ENCODE measurements at places on chromosomes 1 and 21.

DNA sequence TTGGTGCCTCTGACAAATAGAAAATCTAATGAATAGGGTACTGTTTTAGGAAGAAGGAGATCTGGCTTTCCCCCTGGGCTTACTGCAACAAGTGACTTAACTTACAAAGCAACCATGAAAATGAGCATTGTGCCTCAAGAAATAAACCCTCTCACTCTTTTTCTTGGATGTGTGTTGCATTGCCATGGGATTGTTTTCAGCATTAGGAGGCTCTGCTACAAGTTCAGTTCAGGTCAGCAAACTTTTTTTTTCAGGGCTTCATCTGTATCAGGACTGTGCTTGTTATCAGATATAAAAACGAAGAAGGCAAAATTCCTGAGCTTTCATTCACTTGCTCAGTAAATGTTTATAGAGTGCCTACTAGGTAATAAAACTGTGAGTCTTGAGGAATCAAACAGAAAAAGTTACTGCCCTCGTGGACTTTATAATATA lies 37.8 kb upstream of the DOCK7 start:
- DNase-seq, result peak; percentile 18

- no peak for DNase-seq
These were observed 112.5 kb downstream of the MATN1 start for GRCh38 chr1:30610917-30611316.

GRCh38 chr1:201551877-201552731 lies 13.2 kb downstream of the NAV1 start:
- DNase-seq, result peak; percentile 90

GRCh38 chr1:214120951-214121350 lies 133.2 kb downstream of the PROX1 start:
- DNase-seq, result no peak

GRCh38 chr21:16837321-16837720 lies 675.5 kb upstream of the CXADR start:
- DNase-seq, result peak; percentile 56

GRCh38 chr21:46168659-46169386 lies 13.4 kb upstream of the FTCD start:
- no peak for DNase-seq

DNA sequence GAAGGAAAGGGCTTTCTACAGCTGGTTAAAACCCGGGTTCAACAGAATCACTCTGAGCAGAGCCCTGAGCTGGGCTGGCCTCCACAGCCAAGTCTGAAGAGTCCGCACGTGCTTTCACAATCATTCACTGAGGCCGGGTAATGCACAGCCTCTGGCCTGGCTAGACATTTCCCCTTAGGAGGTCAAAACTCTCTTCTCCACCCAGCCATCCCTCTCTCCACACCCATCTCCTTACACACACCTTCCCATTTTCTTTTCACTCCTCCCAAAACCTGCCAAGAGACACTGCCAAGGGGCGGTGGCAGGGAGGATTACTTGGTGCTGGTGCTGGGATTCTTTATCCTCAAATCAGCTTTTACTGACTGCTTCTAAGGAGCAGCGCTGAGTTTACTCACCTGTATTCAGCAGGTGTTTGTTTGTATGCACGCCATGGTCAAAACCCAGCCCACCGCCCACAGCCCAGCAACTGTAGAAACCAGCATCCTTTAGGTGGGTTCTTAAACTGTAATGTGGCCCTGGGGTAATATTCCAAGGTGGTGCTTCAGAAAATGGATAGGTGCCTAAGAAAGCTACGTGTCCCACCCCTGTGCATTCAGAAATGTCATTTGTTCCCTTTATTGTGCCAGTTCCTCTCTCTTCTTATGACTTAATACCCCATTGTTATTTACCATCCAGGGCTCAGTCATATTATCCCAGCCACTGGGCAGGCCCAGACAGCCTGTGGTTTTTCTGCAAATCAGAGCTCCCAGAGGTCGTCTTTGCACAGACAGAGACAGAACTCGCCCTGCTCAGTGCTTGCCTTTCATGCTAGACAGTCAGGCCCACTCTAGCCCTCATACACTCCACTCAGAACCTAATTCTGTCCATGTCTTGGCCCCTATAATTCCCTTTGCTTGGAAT lies 80.2 kb downstream of the ADSS2 start:
- no peak for DNase-seq

DNA sequence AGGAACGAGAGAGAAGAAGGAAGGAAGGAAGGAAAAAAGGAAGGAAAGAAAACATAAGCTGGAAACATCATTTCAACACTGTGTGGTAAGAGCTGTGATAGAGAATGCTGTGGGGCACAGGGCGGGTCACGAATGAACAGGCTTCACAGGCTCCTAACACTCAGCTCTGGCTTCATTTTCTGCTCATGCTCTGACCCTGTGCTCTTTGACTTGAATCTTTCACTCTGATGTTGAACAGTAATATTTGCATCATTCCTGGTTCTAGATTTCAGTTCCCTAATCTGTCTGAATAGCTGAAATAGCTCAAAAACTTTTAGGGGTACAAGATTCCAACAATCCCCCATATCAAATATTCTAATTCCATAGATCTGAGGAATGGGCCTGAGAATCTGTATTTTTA lies 207.3 kb downstream of the LHX8 start:
- no peak for DNase-seq

GRCh38 chr1:61056573-61057439 lies 25.6 kb upstream of the NFIA start:
- peak; percentile 16 for DNase-seq

- no peak for DNase-seq
These were observed 825 bp downstream of the TMEM39B start for GRCh38 chr1:32073299-32074229.

DNA sequence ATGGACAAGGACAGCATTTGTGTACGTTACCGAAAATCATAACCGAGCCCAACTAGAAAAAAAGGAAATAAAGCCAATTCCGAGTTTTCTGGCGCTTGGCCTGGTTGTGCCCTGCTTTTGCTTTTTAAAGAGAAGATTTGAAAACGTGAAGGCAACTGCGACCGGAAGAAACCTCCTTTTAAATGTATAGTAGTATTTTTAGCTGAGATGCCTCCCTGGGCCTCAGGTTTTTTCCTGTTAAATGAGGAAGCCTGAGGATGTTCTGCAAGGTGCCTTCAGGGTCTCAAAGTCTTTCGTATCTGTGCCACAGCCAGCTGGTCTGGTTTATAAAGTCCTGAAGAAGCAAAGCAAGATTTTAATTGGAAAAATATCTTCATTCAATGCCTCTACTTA lies 371 bp upstream of the ODF2L start:
- DNase-seq, result no peak

DNA sequence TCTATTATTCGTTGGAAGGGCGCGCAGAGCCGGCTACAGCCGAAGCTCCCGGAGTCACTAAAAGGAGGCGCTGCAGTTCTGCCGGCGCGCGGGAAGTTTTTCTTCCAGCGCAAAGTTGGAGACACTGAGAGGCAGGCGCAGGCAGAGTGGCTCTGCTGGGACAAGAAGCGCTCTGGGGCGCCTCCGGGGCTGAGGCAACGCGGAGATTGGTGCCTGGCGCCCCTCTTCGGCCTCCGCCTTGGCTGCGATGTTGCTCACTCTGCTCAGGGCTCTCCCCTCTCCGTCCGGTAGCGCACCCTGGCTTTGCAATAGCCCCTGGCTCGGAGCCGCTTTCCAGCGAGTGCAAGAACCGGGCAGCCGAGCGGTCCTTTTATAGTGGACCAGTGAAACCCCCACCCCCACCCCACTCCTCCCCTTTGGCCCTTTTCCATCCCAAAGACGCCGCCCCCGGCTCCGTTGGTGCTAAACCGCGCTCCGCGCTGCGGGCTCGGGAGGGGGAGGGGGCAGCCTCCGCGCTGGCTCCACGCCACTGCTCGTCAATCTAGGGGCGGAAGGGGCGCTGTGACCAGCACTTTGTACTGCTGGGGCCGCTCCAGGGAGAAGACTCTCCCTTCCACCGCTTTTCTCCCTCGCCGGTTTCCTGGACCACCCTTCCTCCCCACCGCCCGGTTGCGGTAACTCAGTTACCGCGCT lies at the start of gene ADAMTS1:
Gene ADAMTS1, minus strand, starts transcription at position 344 of the 693 bp plus-strand sequence. CDS start 455 bp downstream, outside the sequence.
- peak; percentile 62 for DNase-seq

DNA sequence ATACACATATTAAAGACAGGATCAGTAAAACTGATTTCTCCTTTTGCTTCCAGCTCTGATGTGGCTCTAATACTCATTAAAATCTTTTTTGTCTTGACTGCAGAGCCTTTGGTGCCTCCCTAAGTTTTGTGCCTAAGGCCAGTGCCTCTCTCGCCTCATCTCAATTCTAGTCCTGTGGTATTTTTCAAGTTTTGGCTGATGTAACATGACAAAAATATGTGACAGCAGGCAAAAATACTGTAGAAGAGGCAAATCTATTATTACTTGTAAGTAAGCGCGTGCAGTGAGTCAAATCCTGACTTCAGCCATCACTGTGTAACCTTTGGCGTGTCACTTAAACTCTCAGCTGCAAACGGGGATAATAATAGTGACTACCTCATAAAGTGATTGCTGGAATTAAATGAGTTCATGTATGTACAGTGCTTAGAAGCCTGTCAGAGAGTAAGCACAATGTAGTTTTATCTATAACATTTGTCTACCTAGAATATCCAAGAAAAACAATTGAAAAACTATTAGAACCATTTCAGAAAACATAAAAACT lies 74.0 kb downstream of the MAB21L3 start:
- no peak for DNase-seq

DNA sequence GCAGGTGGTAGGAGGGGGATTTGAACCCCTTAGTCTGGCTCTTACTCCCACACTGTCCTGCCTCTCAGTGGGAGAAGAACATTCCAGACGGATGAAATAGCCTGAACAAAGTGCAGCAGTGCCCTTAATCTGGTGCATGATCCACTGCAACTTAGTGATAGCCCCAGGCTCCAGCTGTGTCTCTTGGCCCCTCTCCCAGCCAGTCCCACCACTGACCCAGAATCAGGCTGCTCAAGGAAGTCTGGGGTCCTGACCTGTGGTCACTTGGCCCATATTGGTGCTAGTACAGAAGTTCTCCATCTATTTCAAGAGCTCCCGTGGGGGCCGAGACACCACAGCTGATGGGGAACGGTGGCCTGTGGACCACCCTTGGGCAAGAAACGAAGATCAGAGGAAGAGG lies 255.0 kb downstream of the KAZN start:
- DNase-seq, result no peak

GRCh38 chr1:100445565-100445964 lies 92.4 kb upstream of the GPR88 start:
- no peak for DNase-seq

- DNase-seq, result peak; percentile 25
These were observed 30.8 kb downstream of the TFAP2E start for GRCh38 chr1:35603941-35604340.

DNA sequence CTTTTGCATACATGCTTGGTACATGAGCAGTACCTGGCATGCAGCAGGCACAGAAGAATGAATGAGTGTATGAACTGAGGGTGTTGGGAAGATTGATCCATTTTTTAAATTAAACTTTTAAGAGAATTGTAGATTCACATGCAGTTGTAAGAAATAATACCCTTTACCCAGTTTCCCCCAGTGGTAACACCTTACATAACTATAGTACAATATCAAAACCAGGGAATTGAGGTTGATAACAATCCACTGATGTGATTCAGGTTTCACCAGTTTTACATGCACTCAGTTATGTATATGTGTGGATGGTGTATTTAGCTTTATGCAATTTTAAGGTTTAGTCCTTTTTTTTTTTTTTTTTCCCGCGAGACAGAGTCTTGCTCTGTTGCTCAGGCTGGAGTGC lies 20.5 kb downstream of the TRABD2B start:
- DNase-seq, result no peak

GRCh38 chr1:51956528-51957509 lies 33.7 kb downstream of the RAB3B start:
- peak; percentile 34 for DNase-seq

DNA sequence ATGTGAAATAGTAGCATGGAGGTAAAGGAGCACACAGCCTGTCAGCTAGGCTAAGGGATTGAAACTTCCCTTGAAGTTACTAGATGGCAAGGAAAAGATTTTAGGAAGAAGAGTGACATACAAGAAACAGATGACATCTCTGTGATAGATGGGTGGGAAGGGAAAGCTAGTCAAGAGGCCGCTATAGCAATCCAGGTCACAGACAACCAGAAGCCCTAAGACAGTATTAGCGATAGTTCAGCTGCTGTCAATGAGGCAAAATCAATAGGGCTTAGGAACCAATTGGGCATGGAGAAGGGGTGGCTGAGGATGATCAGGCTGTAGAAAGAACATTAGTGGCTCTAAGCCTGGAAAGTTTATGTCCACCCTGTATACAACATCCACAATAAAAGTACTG lies 111.1 kb downstream of the GLUL start:
- no peak for DNase-seq

DNA sequence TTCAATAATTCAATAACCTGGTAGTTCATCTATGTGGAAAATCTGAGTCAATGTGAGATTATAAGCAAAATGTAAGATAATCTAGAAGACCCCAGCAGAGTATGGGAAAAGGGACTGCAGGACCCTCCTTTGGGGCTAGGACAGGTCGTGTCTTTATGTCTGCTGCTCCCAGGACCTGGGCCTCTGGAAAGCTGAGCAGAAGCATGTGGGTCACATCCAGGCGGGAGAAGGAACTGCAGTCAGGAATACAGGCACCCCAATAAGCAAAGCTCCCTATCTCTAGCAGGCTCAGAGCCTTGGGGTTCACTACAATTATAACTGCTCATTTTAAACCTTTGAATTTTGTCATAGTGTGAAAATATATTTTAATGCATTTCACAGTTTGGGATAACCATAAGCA lies 73.9 kb upstream of the MCOLN3 start:
- DNase-seq, result no peak

GRCh38 chr1:12552951-12553921 lies 64.8 kb downstream of the DHRS3 start:
- no peak for DNase-seq

- no peak for DNase-seq
These were observed 11.8 kb downstream of the ZBTB17 start for GRCh38 chr1:15963968-15964648.

DNA sequence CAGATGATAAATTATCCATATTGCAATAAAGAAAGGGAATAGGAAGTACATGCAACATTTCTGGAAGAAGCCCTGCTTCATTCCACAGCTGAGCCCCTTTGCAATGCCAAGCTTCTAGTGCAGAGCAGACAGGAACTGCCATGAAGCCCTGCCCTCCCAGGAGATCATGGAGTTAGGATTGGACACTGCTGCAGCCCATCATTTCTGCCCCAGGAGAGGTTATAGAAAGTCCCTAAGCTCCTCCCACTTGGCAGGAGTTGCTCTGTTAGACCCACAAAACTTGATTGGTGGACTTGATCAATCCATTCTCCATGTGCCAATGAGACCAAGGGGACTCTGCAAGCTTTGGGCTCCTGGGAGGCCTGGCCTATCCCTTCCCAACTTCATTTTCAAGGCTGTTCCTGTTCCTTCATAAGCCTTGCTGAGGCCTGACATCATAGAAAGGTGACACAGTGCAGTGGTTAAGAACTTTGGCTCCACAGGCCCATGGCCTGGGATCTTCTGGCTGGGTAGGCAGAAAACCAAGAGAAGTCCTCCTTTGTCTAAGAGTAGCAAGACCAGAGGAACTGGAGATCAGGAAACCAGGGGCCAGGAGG lies 1.3 kb upstream of the LAPTM5 start:
- no peak for DNase-seq

DNA sequence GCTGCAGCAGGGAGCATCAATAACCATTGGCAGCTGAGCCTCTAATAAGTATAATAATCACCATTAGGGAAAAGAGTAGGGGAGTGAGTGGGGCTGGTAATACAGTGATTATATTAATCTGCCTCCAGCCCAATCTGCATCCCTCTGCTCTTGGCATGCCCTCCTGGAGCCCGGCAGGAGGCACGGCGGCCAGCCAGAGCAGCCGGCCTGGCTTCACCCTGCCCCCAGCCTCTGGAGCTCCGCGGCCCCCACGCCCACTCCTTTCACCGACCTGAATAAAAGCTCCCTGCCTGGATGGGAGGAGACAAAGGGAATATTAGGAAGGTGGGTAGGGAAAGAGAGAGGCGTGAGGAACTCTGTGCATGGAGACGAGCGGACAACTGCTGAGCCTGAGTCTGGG lies 28.3 kb downstream of the OPTC start:
- DNase-seq, result no peak

Data from astrocyte (in vitro differentiated cells and primary cell).